ENCODE measurements at places on chromosomes 6 and 20.

- H3K4me3 ChIP-seq: no peak overlapping the region
- peaks cover 34% of the 10 kb centered on the region for H3K4me1 ChIP-seq
- H3K27ac ChIP-seq: no peak overlapping the region
- DNase-seq: no peak
- H3K27me3 ChIP-seq: no peaks in the 10 kb centered on the region
- H3K36me3 ChIP-seq: no peaks in the 10 kb centered on the region
Observed at GRCh38 chr6:14312587-14312986, 195.0 kb downstream of the CD83 start.

DNA sequence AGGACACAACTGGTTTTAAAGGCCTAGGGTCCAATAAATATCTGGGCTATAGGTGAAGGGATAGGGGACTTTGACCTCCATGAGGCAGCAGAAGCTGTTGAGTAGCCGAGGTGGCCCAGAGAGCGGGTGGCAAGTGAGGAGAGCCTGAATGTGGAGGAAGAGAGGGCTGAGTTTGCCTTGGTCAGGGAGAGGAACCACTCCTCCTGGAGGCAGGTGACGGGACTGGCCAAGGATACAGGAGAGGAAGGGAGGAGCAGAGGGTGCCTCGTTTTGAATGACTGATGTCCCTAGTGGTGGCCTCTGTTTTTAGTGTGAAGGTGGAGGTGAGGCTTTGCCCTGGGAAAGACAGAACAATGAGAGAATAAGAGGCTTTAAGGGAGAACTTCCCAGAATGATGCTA lies 19.1 kb upstream of the AAR2 start:
- no peaks in the 10 kb centered on the region for H3K4me1 ChIP-seq
- no peak overlapping the region for H3K4me3 ChIP-seq

DNA sequence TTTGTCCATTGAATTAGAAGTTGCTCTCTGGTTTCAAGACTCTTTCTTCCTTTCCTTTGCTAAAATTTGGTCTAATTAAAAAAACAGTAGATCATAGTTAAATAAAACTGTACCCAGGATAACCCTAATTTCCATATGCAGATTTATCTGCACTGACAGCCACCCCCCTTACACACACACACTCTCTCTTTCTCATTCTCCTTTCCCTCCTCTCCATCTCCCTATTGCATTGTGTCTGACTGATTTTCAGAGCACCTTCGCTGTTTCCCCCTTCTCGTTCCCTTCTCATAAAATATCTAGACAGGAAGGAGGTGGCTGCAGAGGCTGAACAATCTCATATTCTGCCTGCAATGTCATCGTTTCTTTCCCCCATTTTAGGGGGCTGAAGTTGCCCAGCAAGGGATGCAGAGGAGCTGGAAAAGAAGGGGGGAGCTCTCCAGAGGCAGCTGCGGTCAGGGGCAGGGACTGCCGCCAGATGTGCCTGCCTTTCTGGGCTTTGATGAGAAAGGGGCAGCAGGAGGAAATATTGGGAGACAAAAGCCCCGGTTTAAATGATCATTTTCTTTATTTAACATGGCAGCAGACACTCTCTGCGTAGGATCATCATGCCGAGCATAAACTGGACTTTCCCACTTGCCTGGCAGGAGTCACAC lies 22.5 kb upstream of the MMS22L start:
- no peaks in the 10 kb centered on the region for H3K27me3 ChIP-seq
- no peaks in the 10 kb centered on the region for H3K36me3 ChIP-seq
- no peak for DNase-seq
- H3K4me1 ChIP-seq: no peaks in the 10 kb centered on the region

- no peak overlapping the region for H3K4me3 ChIP-seq
- no peak for DNase-seq
- no peaks in the 10 kb centered on the region for H3K36me3 ChIP-seq
- no peaks in the 10 kb centered on the region for H3K27me3 ChIP-seq
- H3K27ac ChIP-seq: no peak overlapping the region
Observed at GRCh38 chr6:39451831-39452230, 129.3 kb upstream of the KCNK16 start.

- no peak for DNase-seq
- no peak overlapping the region for H3K27ac ChIP-seq
- H3K4me1 ChIP-seq: no peaks in the 10 kb centered on the region
Observed at GRCh38 chr6:47674673-47675072, 23.7 kb upstream of the ADGRF4 start.

- H3K4me3 ChIP-seq: no peak overlapping the region
- DNase-seq: no peak
- no peaks in the 10 kb centered on the region for H3K36me3 ChIP-seq
Observed at GRCh38 chr6:170039156-170040114, 251.4 kb downstream of the DLL1 start.

All from small intestine (tissue), 16 donors.